ENCODE measurements at places on chromosomes 11 and 22.
A peak's percentile ranks its signal among the peaks of the same experiment; 100 is the strongest.

GRCh38 chr11:76167590-76167989 lies 38.7 kb downstream of the WNT11 start:
- DNase-seq: no peak

GRCh38 chr22:30416403-30416802 lies 9.2 kb upstream of the MTFP1 start:
- no peak for DNase-seq

- peak; percentile 79 for DNase-seq
These were observed 988 bp downstream of the TNRC6B start for GRCh38 chr22:40178417-40179409.

- no peak for DNase-seq
These were observed 397.4 kb downstream of the SOX6 start for GRCh38 chr11:15958910-15959309.

DNA sequence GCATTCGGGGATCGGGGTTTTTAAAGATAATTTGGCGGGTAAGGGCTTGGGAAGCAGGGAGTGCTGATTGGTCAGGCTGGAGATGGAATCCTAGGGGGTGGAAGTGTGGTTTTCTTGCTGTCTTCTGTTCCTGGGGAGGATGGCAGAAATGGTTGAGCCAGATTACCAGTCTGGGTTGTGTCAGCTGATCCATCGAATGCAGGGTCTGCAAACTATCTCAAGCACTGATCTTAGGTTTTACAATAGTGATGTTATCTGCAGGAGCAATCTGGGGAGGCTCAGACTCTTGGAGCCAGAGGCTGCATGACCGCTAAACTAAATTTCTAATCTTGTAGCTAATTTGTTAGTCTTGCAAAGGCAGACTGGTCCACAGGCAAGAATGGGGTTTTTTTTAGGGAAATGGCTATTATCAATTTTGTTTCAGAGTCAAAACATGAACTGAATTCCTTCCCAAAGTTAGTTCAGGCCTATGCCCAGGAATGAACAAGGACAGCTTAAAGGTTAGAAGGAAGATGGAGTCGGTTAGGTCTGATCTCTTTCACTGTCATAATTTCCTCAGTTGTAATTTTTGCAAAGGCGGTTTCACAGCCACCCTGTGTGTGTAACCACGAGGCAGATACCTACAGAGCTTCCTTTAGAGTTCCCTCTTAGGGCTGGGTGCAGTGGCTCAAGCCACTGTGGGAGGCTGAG lies 10.2 kb downstream of the SCGB1A1 start:
- no peak for DNase-seq

DNA sequence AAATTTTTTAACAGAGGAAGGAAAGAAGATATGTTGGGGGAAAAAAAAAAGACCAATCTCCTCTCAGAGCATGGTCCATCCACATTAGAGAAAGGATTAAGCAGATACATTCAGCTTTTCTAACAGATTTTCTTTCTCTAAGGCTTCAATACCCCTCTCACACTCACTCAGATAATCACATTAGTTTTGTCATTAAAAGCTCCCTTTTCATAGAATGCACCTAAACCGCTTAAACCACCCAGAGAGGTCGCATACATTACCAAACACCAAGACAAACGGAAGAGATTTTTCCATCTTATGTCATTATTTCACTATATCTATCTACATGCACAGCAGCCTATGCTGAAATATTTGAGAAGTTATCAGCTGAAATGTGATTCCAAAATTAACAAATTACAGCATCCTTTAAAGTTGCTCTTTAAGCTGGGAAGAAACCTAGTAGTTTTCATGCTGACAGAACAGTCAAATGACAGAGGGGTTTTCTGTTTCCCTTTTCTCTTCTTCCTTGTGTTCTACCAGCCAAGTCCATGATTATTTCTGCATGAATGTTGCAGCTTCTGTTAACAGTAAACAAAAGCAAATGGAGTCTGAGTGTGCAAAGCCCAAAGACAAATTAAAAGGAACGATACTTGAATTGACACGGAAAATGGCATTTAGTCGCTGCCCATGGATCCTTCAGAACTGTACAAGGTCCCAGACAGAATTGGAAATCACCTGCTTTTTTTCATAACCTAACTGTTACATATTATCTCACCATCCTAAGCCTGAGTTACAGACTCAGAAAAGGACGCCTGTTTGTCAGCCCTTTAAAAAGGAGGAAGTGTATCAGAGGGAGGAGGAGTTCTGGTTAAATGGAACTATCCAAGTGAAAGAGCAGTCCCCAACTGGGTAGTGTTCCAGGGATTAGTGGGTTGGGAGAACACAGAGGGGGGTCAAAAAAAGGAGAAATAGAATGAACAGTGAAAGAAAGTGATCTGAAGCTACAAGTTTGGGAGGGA lies 54.6 kb downstream of the PRCP start:
- DNase-seq: no peak

- DNase-seq: no peak
These were observed 1.0 kb downstream of the CTR9 start for GRCh38 chr11:10752061-10752460.

GRCh38 chr11:61923166-61924063 lies 6.0 kb upstream of the RAB3IL1 start:
- peak; percentile 87 for DNase-seq

DNA sequence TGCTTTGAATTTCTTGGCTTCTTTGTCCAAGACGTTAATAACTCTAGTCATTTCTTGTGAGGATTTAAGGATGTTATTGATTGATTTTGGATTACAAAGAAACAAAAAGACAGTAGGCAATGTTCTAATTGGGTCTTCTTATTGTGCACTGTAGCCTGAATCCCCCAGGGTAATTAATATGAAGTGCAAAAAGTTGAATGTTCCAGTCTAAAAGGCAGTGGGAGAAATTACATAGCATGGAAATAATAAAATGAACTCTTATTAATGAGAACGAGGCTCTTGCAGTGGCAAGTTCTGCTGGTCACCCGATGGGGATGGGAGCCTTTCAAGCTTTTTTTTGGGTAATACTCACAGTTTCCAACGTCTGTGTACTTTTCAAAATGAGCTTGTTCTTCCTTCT lies 45.6 kb downstream of the UBASH3B start:
- DNase-seq: no peak

- DNase-seq: no peak
These were observed 13.1 kb downstream of the SLC43A1 start for GRCh38 chr11:57502376-57502775.

DNA sequence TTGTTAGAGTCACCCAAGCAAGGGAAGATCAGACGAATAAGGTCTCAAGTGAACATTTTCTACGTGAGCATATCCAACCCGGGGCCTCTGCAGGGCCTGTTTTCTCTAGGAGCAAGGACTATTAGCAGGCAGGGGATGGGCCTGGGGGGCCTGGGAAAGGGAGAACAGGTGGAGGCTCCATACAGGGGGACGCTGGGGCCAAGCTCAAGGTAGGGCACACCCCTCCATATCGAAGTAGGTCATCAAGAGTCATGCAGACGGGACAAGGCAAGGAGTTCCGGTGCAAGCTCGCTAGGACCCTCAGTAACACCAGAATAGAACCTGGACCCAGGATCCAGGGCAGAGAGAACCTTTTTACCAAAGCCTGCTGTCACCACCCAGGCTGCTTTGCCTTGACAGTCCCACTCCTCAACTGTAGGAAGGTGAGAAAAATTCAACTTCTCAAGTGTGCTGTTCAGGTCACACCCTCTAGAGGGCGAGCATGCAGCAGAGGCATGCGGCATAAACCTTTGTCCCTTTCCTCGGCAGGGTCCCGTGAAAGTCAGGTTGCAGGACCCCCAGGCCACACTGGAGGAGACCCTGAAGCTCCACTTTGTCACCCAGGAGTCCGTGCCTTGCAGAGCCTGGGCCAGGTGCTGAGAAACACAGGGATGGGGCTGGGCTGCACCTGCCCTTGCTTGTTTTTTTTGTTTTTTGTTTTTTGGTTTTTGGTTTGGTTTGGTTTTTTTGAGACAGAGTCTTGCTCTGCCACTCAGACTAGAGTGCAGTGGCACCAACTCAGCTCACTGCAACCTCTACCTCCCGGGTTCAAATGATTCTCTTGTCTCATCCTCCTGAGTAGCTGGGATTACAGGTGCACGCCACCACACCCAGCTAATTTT lies 8.6 kb upstream of the APOBEC3B start:
- DNase-seq: no peak

GRCh38 chr22:39518144-39518786 lies 2.1 kb upstream of the ATF4 start:
- no peak for DNase-seq

- DNase-seq: no peak
These were observed 420.6 kb upstream of the CNTN5 start for GRCh38 chr11:98600103-98600502.

DNA sequence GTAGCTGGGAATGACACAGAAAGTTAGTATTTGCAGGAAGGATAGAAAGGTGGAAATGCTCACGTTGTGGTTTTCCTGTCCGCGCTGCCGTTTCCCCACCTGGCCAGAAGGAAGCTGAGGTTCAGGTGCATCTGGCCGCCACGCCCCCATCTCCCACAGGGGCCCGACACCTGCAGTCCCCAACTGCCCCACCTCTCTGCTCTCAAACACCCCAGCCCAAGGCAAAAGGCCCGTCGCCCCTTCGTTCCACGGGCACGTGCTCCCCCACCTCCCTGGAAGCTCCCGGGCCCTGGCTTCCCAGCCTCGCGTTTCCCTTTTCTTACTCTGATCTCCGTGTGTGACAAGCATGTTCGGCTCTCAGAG lies 985.1 kb downstream of the BRD1 start:
- DNase-seq: no peak
